ENCODE measurements at places on chromosomes 13 and 19. TPM values are rescaled to one million over a fixed set of nuclear protein-coding genes. Genes with fewer than 3 reads are reported as not detected.

GRCh38 chr13:73733706-73734105 lies 400.5 kb downstream of the KLF12 start:
- no peak overlapping the region for H3K27ac ChIP-seq
- H3K4me1 ChIP-seq: no peaks in the 10 kb centered on the region
- no peaks in the 10 kb centered on the region for H3K36me3 ChIP-seq
- H3K4me3 ChIP-seq: no peak overlapping the region
- no peak for DNase-seq

GRCh38 chr13:93397619-93398018 lies 171.0 kb downstream of the GPC6 start:
- DNase-seq: no peak
- no peaks in the 10 kb centered on the region for H3K4me1 ChIP-seq
- H3K36me3 ChIP-seq: no peaks in the 10 kb centered on the region

- peak overlapping the region; percentile 78 for H3K4me3 ChIP-seq
- peaks cover 25% of the 10 kb centered on the region for H3K36me3 ChIP-seq
- H3K27ac ChIP-seq: peak overlapping the region; percentile 99
- H3K27me3 ChIP-seq: no peaks in the 10 kb centered on the region
- peaks cover 42% of the 10 kb centered on the region for H3K4me1 ChIP-seq
Measured at GRCh38 chr19:41265395-41266153, 1.4 kb downstream of the HNRNPUL1 start.

DNA sequence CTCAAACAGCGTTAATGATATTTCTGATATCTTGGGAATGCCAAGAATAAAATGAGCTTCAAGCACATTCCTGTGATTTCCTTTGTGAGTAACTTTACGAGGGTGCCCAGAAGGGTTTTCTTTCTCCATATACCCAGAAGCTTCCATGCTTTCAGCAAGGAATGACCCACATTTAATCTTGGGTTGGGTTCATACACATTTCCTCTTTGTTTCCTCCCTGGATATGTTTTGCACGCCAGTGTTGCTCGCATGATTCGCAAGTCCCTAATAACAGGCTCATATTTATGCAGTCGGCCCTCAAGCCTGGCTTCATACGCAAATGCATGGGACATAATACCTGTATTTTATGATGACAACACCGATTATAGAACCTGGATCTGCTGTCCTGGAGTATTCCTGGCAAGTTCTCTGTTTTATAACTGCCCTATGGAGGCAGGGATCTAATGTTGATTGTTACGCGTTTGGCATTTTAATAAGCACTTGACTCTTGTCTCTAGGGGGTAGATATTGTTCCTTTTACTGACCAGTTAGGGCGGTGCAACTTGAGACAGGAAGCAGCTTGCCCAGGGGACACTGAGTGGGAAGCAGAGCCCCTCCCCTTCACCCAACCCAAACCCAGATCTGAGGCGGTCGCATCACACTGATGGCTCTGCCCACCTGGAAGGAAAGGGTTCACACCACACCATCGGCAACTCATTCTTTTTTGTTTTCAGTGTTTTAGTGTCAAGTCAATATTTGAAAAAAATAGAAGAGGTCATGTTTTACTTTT lies 220.4 kb upstream of the SOX1 start:
- H3K4me3 ChIP-seq: no peak overlapping the region
- H3K27me3 ChIP-seq: no peaks in the 10 kb centered on the region
- H3K4me1 ChIP-seq: no peaks in the 10 kb centered on the region
- H3K27ac ChIP-seq: no peak overlapping the region
- DNase-seq: no peak
- no peaks in the 10 kb centered on the region for H3K36me3 ChIP-seq

- H3K27ac ChIP-seq: no peak overlapping the region
- H3K4me3 ChIP-seq: no peak overlapping the region
- no peaks in the 10 kb centered on the region for H3K4me1 ChIP-seq
- H3K27me3 ChIP-seq: no peaks in the 10 kb centered on the region
- no peaks in the 10 kb centered on the region for H3K36me3 ChIP-seq
Measured at GRCh38 chr13:32125751-32126150, 94.2 kb downstream of the FRY start.

- H3K4me1 ChIP-seq: peaks cover 10% of the 10 kb centered on the region
- no peaks in the 10 kb centered on the region for H3K36me3 ChIP-seq
- DNase-seq: no peak
Measured at GRCh38 chr13:51834581-51835171, 10.3 kb downstream of the TMEM272 start.

- H3K36me3 ChIP-seq: peaks cover 16% of the 10 kb centered on the region
- H3K4me1 ChIP-seq: peaks cover 39% of the 10 kb centered on the region
- no peaks in the 10 kb centered on the region for H3K27me3 ChIP-seq
- H3K27ac ChIP-seq: no peak overlapping the region
- DNase-seq: no peak
- H3K4me3 ChIP-seq: no peak overlapping the region
Measured at GRCh38 chr13:49256841-49257240, 9.1 kb downstream of the CDADC1 start.

- no peak overlapping the region for H3K4me3 ChIP-seq
- DNase-seq: peak; percentile 74
- peaks cover 10% of the 10 kb centered on the region for H3K27me3 ChIP-seq
Measured at GRCh38 chr19:48489608-48490216, 20.5 kb downstream of the CYTH2 start.

GRCh38 chr13:69603144-69603853 lies 504.3 kb upstream of the ATXN8OS start:
- no peak overlapping the region for H3K27ac ChIP-seq
- no peaks in the 10 kb centered on the region for H3K36me3 ChIP-seq

GRCh38 chr13:114128624-114129522 lies 3.5 kb downstream of the RASA3 start:
- H3K27me3 ChIP-seq: no peaks in the 10 kb centered on the region
- peaks cover 13% of the 10 kb centered on the region for H3K36me3 ChIP-seq
- H3K4me3 ChIP-seq: peak overlapping the region; percentile 93
- peaks cover 65% of the 10 kb centered on the region for H3K4me1 ChIP-seq
- peak overlapping the region; percentile 74 for H3K27ac ChIP-seq

GRCh38 chr19:2239771-2240770 lies 3.4 kb downstream of the SF3A2 start:
- peak overlapping the region; percentile 98 for H3K27ac ChIP-seq
- H3K36me3 ChIP-seq: peaks cover 25% of the 10 kb centered on the region
- peaks cover 70% of the 10 kb centered on the region for H3K4me1 ChIP-seq
- peak; percentile 48 for DNase-seq

- H3K27ac ChIP-seq: no peak overlapping the region
- no peak for DNase-seq
- no peaks in the 10 kb centered on the region for H3K36me3 ChIP-seq
Measured at GRCh38 chr19:46911456-46911855, 50.7 kb downstream of the ARHGAP35 start.

- no peak overlapping the region for H3K4me3 ChIP-seq
- no peak overlapping the region for H3K27ac ChIP-seq
- H3K4me1 ChIP-seq: peaks cover 32% of the 10 kb centered on the region
- H3K27me3 ChIP-seq: no peaks in the 10 kb centered on the region
- peaks cover 16% of the 10 kb centered on the region for H3K36me3 ChIP-seq
Measured at GRCh38 chr19:47172666-47173455, 42.2 kb downstream of the SAE1 start.

GRCh38 chr19:38945562-38946228 lies 15.0 kb downstream of the MRPS12 start:
- peaks cover 14% of the 10 kb centered on the region for H3K4me1 ChIP-seq
- no peak overlapping the region for H3K4me3 ChIP-seq
- DNase-seq: no peak
- no peak overlapping the region for H3K27ac ChIP-seq
- H3K36me3 ChIP-seq: no peaks in the 10 kb centered on the region

GRCh38 chr19:39413911-39414608 lies 1.6 kb downstream of the PLEKHG2 start:
- peak overlapping the region; percentile 100 for H3K27ac ChIP-seq
- no peak overlapping the region for H3K4me3 ChIP-seq
- no peaks in the 10 kb centered on the region for H3K27me3 ChIP-seq
- peaks cover 26% of the 10 kb centered on the region for H3K4me1 ChIP-seq
- peaks cover 4% of the 10 kb centered on the region for H3K36me3 ChIP-seq
- no peak for DNase-seq

GRCh38 chr13:107644136-107644535 lies 571.2 kb downstream of the LIG4 start:
- DNase-seq: no peak
- H3K27me3 ChIP-seq: no peaks in the 10 kb centered on the region
- no peak overlapping the region for H3K27ac ChIP-seq
- H3K4me1 ChIP-seq: no peaks in the 10 kb centered on the region
- no peaks in the 10 kb centered on the region for H3K36me3 ChIP-seq

GRCh38 chr13:77196052-77196618 lies 130.8 kb downstream of the MYCBP2 start:
- peaks cover 23% of the 10 kb centered on the region for H3K36me3 ChIP-seq
- peaks cover 5% of the 10 kb centered on the region for H3K4me1 ChIP-seq
- DNase-seq: no peak

DNA sequence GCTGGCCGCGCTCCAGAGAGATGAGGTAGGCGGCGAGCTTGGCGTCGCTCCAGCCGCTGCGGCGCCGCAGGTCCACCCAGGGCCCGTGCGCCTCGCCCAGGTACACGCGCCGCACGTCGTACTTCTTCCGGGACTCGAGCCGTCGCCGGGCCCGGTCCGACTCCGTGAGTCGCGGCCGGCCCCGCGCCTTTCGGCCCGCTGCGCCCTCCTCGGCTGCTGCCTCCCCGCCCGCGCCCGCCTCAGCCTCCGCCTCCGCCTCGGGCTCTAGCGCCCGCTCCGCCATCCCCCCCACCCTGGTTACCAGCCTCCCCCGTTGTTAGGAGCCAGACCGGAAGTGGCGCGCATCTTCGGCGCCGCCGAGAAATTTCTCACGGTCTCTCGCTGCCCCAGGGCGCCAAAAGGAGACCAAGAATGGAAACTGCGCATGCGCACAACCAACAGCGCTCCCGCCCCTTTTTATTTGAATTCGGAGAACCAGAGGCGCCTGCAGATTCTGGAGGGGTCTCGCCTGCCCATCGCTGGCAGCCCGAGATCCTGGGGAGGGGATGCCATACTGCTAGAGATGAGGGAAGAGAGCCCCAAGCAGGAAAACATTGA lies at the start of gene ZNF653:
ZNF653 (minus strand) TSS at position 336 of the 597 bp plus-strand sequence; CDS start at position 283, 53 bp downstream.
- no peaks in the 10 kb centered on the region for H3K27me3 ChIP-seq
- peak within 1 kb of the TSS; percentile 95 for H3K27ac ChIP-seq
- peaks cover 14% of the 10 kb centered on the region for H3K4me1 ChIP-seq
- no peaks in the 10 kb centered on the region for H3K36me3 ChIP-seq

DNA sequence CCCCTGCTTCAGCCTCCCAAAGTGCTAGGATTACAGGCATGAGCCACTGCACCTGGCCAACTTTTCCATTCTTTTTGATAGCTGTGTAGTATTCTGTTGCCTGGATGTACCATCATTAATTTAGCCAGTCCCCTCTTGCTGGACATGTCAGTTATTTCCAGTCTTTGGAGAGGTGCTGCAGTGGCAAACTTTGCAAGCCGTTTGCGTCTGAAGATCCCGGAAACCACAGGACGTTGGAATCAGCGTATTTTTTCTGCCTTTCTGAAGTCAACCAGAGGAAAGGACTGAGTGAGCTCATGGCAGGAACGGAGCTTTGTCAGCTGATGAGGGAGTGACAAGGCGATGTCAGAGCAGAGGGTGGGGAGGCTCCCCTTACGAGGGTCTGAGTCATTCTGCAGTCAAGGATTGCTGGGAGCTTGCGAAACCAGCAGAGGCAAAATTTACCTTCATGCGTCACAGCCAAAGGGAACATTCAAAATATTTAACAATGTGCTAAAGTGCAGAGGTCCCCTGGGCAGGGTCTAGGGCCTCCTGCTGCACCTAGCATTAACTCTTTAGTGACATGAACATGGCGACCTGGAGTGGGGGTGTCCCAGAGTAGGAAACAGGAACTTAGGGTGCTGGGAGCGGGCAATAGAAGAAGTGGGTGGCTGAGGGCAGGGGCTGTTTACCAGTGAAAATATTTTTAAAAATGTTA lies 5.6 kb downstream of the C5AR1 start:
- no peaks in the 10 kb centered on the region for H3K36me3 ChIP-seq
- H3K27ac ChIP-seq: no peak overlapping the region
- H3K4me1 ChIP-seq: no peaks in the 10 kb centered on the region
- no peak overlapping the region for H3K4me3 ChIP-seq

DNA sequence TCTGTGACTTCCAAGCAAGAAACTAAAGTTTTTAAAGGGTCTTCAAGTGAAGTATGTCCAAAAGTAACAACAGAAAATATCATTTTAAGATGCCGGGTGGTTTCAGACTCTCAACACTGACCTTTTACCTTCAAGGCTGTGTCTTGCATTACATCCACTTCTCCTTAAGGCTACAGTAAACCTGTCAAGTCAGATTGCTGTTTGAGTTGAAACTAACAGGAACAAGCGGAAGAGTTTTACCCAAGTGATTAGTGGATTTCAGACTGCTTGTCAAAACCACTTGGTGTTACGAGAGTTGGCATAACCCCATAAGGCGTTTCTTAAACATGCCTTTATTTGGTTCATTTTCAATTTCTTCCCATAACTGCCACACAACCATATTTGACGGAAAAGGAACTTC lies 283.1 kb downstream of the DCT start:
- no peaks in the 10 kb centered on the region for H3K36me3 ChIP-seq
- no peaks in the 10 kb centered on the region for H3K4me1 ChIP-seq
- no peak overlapping the region for H3K27ac ChIP-seq
- DNase-seq: no peak
- no peak overlapping the region for H3K4me3 ChIP-seq

- H3K27me3 ChIP-seq: no peaks in the 10 kb centered on the region
- no peak overlapping the region for H3K27ac ChIP-seq
- H3K4me3 ChIP-seq: no peak overlapping the region
- H3K36me3 ChIP-seq: peaks cover 87% of the 10 kb centered on the region
- peak; percentile 5 for DNase-seq
- no peaks in the 10 kb centered on the region for H3K4me1 ChIP-seq
Measured at GRCh38 chr19:6828698-6829633, 56.5 kb downstream of the VAV1 start.

GRCh38 chr19:12723641-12724426 lies at the start of gene TNPO2:
TSS of gene TNPO2 (minus strand) at chr19:12723932. CDS start at chr19:12720977, 2,955 bp downstream.
- peak within 1 kb of the TSS; percentile 78 for H3K4me3 ChIP-seq
- H3K36me3 ChIP-seq: peaks cover 4% of the 10 kb centered on the region
- no peaks in the 10 kb centered on the region for H3K27me3 ChIP-seq
- peaks cover 30% of the 10 kb centered on the region for H3K4me1 ChIP-seq

- no peak overlapping the region for H3K27ac ChIP-seq
- no peak for DNase-seq
- H3K36me3 ChIP-seq: no peaks in the 10 kb centered on the region
- H3K4me1 ChIP-seq: no peaks in the 10 kb centered on the region
Measured at GRCh38 chr13:61612192-61612591, 196.5 kb upstream of the PCDH20 start.

TTC9B gene
- polyA plus RNA-seq: not detected

FFAR2 gene
- polyA plus RNA-seq: not detected

CLN5 gene
- 26.0 TPM for polyA plus RNA-seq

OR7D2 gene
- polyA plus RNA-seq: 0.15 TPM

ZNF829 gene
- 4.0 TPM for polyA plus RNA-seq

ZNF577 gene
- 2.2 TPM for polyA plus RNA-seq

MAST1 gene
- not detected for polyA plus RNA-seq

Measured in CD4-positive, alpha-beta memory T cell (primary cell).